ENCODE measurements at places on chromosomes 6 and 20. TPM values are rescaled to one million over a fixed set of nuclear protein-coding genes. Genes with fewer than 3 reads are reported as not detected.

EHMT2 gene
- 98.5 TPM for total RNA-seq

DNA sequence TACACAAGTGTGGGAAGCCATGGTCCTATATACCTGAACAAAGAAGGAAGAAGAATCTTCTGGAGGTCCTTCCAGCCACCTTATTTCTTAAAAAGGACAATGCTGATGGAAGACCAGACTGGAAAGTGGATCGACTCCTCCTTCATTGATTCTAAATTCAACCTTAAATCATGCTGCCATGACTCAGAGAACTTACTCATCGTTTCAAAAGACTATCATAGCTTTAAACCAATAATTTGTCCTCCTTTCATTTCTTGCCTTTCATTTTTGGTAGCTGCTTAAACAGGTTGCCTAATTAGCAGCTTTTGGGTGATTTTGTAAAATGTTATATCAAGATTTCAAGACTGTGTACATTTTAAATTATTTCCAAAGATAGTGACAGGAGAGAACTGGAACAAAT, 60.8 kb downstream of the RTN4IP1 start:
- DNase-seq, result no peak

- no peak for DNase-seq
These were observed 94.0 kb downstream of the SHLD1 start for GRCh38 chr20:5844063-5844681.

GRCh38 chr6:97085772-97086171, 161.2 kb downstream of the KLHL32 start:
- no peak for DNase-seq

DNA sequence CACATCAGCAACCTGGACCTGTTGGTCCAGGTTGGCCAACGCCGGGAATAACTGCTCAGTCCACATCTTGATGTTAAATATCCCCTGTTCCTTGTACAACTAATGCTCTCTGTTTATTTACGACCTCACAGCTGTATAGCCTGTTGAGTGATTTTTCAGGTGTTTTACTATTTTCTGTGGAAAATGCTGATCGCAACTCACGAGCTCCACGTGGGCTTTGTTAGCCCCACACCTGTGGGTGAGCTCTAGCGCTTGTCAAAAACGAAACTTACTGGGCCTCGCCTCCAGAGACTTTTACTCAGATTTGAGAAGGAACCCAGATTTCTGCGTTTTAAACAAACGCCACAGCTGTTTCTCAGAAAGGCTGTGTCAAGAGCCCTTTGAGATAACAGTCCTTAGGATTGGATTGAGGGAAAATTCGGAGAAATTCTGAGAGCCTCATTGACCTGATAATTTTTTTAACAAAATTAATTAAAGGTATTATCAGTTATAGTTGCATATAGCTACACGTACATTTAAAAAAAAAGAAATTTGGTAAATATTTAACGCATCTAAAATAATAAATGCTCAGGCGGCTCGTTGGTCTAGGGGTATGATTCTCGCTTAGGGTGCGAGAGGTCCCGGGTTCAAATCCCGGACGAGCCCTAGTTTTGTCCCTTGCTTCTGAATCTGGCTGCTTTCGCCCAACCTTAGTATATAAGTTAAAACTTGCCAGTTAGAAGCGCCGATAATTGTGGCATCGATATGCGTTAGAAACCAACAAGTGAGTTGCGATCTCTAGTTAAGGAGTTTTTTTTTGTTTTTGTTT, 16.7 kb downstream of the HMGN4 start:
- DNase-seq, result peak; percentile 79

DNA sequence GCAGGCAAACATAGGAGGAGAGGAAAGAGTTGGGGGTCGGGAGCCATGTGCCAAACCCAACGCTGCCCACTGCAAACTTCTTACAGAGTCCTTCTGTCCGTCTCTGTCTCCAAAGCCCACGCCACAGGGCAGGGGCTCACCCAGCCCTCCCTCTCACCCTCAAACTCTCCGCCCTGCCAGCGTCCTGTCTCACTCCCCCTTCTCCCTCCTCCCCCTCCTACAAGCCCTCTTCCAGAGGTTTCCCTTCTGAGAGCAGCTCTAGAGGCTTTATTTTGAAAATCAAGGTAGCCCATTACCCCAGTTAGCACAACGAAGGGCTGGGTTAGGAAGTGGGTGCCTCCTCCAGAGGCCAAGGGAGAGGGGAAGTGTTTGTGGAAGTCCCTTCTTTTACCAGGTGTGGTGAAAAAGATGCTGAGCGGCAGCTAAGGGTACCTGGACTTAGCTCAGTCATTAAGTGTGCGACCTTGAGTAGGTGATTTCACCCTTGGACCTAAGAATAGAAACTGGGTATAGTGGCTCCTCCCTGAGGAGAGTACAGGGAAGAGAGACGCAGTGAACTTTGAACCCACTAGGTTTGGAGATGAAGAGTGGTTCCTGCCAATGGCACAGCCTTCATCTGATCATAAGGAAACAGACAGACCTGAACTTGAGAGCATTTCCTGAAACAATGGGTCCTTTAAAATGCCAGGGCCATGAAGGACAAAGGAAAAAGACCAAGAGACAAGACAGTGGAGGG, 123.8 kb downstream of the BANF2 start:
- peak; percentile 26 for DNase-seq

NRM gene
- 18.3 TPM for total RNA-seq

DNA sequence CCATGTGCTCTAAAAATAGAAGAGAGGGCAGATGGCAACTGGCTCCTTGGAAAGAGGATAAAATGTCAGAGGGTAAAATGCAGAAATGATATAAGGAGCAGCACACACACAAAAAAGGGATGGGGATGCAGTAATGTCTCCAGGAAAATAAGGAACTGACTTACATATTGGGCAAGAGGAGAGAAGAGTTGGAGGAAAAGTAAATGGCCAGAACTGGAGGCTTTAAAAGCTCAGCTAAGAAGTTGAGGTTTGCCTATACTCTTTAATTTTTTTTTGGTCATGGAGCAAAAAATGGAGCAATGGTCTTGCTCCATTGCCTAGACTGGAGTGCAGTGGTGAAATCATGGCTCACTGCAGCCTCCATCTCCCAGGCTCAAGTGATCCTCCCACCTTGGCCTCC, 93.7 kb downstream of the SULF2 start:
- DNase-seq, result no peak

DNA sequence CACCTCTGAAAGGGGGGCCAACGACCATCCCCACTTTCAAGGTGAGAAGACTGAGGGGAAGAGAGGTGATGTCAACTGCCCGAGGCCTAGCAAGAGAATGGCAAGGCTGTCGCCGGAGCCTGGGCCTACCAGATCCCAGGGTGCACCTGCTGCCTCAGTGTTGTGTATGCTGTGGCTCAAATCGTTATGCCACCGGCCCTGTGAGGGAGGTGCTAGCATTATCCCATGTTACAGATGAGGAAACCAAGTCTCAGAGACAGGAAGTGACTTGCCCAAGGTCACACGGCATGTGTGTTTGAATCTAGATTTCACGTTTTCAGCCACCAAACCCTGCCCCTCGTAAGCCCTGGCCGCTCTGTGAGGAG, 152.5 kb downstream of the CEBPB start:
- DNase-seq, result no peak

OPRL1 gene
- total RNA-seq, result 1.2 TPM

MAS1 gene
- total RNA-seq, result not detected

HLA-DPA1 gene
- not detected for total RNA-seq

- no peak for DNase-seq
These were observed 358.0 kb upstream of the CDH4 start for GRCh38 chr20:60894091-60894490.

DNA sequence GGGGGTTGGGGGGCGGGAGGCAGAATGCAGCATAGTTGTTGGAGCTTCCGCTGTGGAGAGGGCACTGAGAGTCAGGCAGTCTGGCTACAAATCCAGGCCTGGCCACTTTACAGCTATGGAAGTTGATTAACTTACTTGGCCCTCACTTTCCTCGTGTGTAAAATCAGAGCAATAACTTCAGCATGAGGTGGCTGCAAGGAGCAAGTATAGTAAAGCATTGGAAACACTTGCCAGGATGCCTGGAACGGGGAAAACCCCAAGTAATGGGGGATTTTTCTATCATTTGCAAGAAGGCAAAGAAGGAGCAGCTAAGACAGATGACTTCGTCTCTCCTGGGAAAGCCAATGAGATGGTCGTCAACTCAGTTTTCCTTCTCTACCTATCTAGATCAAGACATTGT, 35.8 kb downstream of the AGPAT4 start:
- DNase-seq, result no peak

TFAP2B gene
- total RNA-seq, result not detected

GRCh38 chr6:706146-706545, 13.2 kb upstream of the EXOC2 start:
- DNase-seq, result no peak

DNA sequence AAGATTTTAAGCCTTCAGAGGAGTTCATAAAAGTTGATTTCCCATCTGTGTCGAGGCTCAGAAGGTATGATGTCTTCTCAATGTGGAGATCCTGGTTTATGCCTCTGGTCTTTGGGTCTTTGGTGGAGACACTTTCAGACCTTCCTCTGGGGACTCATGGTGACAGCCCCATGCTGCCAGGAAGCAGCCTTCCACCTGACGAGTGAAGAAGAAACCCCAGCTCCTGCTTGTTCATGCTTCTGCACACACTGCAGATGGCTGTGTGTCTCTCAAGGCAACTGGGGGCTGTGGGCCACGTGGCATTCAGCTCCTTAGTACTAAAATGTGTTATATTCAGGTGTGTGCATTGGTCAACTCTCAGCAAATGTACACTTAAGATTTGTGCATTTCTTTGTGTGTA, 4.9 kb upstream of the SCP2D1 start:
- DNase-seq, result no peak

DNA sequence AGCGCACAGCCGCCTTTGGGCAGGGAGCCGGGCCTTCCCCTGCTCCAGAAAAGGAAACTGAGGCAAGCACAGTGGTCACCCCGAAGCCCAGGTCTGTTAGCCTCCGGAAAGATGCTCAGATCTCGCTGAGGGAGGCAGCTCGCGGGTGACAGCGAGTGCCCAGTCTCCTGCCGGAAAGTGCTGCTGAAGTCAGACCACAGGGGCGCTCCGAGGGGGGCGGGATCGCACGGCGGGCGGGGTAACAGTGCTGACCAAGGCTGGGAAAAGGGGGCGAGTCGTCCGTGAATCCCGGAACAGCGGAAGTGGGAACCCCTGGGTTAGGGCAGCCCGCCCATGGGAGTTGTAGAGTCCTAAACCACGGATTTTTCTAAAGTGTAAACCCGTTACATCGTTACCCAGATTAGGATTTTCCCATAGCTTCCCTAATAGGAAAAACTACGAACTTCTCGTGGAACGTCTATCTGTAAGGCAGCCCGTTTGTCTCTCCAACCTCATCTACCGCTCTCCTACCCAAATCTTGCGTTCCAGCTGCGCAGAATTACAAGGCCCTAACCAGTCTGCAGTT, 504 bp downstream of the VPS16 start:
- peak; percentile 18 for DNase-seq

- no peak for DNase-seq
These were observed 30.1 kb downstream of the TRPC4AP start for GRCh38 chr20:35062478-35062877.

BNIP5 gene
- total RNA-seq, result 3.6 TPM

GRCh38 chr6:100230953-100231316, 233.8 kb downstream of the SIM1 start:
- DNase-seq, result no peak

DNA sequence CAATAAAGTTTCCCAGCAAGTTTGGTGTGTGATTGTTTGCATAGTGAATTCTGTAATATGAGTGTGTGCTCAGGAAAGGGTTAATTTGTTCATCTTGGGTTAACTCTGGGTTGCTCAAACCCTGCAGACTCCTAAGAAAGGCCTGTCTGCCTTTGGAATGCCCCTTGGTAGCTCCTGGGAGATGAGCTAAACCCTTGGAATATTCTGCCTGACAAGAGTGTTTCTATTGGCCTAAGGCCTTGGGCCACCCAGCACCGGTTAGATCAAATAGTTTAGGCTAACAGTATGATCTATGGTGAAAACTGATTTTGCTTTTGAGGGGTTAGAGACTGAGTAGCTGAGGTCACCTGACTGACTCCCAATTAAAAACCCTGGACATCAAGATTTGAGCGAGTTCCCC, 248.3 kb downstream of the GRM1 start:
- no peak for DNase-seq

- no peak for DNase-seq
These were observed 74.8 kb upstream of the SHLD1 start for GRCh38 chr20:5675103-5676091.

GRCh38 chr6:35590622-35591066, 77.9 kb upstream of the TULP1 start:
- no peak for DNase-seq

GRCh38 chr6:108742041-108742440, 106.2 kb upstream of the ARMC2 start:
- DNase-seq, result no peak

GRCh38 chr20:44031781-44032582, 117.3 kb downstream of the TOX2 start:
- no peak for DNase-seq

CEP250 gene
- 19.2 TPM for total RNA-seq

DNA sequence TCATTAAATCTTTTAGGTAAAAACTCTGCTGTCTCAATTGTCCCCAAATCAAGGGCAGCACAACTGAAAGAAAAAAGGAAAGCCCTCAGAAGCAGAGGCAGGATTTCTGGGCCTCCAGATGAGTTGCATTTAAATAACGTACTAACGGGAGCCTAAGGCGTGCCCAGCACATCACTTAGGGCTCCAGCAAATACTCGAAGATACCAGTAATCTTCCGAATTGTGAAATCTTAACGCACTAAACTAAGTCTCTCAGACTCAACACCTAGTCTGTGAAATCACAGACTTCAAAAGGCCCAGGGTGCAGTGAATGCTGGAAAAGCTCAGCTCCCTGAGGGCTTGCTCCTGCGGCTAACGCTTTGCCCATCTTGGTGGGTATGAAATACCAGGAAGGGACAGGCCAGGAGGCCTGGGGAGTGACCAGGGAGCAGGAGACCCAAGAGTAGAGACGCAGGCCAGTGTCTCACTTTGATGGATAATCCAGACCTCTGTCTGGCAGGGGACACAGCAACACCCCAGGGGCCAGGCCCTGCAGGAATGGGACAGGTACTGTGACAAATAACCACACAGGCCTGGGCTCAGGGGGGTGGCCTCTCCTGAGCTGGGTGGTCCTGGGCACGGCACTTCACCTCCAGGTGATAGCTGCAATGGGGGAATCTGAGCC, 36.4 kb downstream of the RRBP1 start:
- no peak for DNase-seq

GRCh38 chr20:50253101-50253500, 62.5 kb downstream of the CEBPB start:
- DNase-seq, result no peak

DNA sequence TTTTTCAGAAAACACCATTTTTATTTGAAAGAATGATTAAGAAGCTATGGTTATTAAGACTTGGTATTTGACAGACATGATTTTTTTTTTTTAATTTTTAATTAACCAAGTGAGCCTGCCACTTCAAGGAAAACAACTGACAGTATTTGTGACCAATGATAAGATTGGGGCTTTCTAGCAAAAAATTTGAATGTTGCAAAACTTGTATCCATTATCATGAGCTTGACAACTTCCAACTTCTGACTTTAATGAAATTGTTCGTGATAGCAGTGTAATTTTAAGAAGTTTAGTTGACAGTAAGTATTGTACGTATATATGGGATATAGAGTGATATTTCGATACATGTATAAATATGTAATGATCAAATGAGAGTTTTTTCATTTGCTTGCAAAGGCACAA, 21.6 kb upstream of the POM121L2 start:
- no peak for DNase-seq
